Stimulated activated CD4-positive, alpha-beta T cell treated with anti-CD3 and anti-CD28 coated beads, Interleukin-12 subunit alpha, Interleukin-12 subunit beta, amount 100 ng/mL, for 48 hours (primary cell): ENCODE measurements at places on chromosomes 16 and 17.

- no peak for DNase-seq
Observed at GRCh38 chr17:6711081-6711674, 2.0 kb downstream of the SLC13A5 start.

- DNase-seq, result no peak
Observed at GRCh38 chr17:5557485-5557884, 26.8 kb downstream of the NLRP1 start.

GRCh38 chr17:42131981-42132432 is 9.4 kb downstream of the HSPB9 start:
- no peak for DNase-seq

DNA sequence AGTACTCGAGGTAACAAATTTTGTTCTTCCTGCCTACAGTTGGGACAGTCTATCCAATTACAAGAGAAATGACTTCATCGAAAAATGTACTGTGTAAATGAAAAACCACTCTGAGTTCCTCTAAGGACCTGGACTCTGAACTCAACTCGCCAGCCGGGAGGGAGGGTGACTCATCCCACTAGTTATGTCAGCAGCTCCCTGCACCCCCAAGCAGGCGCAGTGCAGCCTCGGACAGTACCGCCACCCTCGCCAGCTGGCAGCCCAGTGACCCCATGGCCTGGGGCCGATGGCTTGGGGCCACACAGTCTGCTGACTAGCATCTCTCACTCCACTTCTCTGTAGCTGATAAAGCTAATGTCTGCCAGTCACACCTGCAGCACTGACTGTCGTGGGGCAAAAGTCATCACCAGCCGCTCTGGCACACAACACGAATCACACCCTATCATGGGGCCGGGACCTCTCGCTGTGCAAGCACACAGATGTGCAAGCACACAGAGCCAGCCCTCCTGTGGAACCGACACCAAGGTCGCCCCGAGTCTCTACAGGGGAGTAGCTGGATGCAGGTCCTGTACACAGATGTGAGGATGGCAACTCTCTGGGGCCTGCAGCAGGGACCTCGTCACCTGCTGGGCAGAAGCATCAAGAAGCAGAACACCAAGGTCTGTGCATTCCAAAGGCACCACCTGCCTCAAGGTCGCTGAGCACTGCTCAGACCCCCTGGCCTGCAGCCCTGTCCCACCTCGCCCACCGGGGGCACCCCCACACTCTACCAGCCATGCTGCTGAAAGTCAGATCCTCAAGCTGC is 5.7 kb downstream of the CSNK1D start:
- no peak for DNase-seq

DNA sequence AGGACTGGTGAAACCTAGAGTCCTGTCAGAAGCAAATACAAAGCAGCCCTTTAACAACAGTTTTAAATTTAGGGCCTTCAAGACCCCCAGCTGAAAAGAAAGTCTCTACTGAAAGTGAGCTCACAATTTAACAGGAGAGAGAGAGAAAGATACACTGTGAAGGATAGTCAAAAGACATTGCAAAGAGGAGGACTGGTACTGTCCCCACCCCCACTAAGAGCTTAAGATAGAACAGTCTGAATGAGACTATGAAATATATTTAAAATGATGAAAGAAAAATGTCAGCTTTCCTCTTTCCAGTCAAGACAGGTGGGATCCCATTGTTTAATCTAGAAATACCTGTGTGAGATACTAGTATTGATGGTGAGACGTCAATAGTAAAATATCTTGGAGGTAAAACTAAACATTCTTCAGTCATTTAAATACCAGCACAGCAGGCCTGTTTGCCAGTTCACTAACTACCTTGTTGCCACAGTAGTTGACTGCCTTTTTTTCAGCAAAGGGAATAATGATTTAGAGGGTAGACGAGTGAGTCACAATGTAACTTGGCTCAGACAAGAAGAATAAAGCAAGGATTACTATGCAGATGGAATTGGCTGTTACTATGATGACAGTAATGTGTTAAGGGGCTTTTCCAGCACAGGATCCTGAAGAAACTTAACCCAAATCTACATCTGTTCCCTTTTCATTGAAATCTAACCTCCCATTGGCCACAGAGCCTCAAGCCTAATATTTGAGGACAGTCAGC is 47.2 kb upstream of the RASL10B start:
- no peak for DNase-seq

GRCh38 chr17:28738680-28739384 is 5.0 kb upstream of the TRAF4 start:
- no peak for DNase-seq

DNA sequence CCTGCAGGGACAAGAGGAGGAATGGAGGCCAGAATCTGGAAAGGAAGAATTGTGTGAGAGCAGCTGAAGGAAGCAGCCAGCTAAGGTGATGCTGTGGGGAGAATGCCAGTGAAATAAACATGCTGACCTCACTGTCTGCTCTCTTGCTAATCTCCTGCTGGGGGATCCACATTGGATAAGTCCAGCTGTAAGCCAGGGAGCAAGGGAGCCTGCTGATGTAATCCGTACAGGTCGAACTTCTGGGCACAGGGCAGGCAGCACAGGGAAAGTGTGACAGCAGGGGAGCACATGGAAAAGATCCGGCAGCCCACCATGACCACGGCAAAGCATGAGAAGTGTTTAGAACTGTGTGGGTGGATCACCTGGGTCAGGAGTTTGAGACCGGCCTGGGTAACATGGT is 7.5 kb upstream of the XPO6 start:
- no peak for DNase-seq
